Effector memory CD4-positive, alpha-beta T cell (primary cell): ENCODE measurements at places on chromosomes 3 and 15.

DNA sequence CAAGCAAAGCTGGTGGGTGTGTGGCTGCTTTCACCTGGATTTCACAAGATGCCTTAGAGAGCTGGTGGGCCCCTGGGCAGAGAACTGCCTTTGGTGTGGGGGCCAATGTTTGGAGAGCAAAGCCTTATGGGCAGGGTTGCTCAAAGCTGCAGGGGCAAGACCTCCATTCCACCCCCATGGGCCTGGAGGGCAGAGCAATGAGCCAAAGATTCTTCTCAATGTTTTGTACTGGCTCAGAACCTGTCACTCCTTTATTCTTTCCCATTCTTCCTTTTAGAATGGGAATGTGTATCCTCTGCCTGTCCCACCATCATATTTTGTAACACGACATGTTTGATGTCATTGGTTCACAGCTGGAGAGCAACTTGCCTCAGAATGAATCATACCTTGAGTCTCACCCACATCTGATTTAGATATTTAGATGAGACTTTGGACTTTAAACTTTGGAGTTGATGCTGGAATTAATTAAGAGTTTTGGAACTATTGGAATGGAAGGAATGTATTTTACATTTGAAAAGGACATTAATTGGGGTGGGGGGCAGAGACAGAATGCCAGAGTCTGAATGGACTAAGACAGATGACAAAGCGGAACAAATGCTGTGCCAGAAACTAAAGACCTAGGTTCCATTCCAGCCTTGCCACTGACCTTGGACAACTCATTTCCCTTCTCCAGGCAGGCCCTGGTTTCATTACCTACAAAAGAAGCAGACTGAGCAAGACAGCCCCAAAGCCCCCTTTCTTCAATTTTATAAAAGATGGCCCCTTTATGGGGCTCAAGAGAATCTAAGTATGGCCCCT, 72.9 kb downstream of the DAPK2 start:
- no peak overlapping the region for H3K27ac ChIP-seq
- H3K27me3 ChIP-seq: no peaks in the 10 kb centered on the region
- no peak for DNase-seq
- no peaks in the 10 kb centered on the region for H3K36me3 ChIP-seq

- no peak overlapping the region for H3K27ac ChIP-seq
- H3K4me3 ChIP-seq: no peak overlapping the region
- H3K27me3 ChIP-seq: no peaks in the 10 kb centered on the region
- no peak for DNase-seq
- peaks cover 14% of the 10 kb centered on the region for H3K4me1 ChIP-seq
These were observed 2.9 kb upstream of the ZNF710 start for GRCh38 chr15:89998141-89998661.

GRCh38 chr3:123335007-123335670, 113.8 kb downstream of the ADCY5 start:
- no peaks in the 10 kb centered on the region for H3K4me1 ChIP-seq
- H3K4me3 ChIP-seq: no peak overlapping the region
- no peaks in the 10 kb centered on the region for H3K36me3 ChIP-seq
- no peak for DNase-seq
- H3K27me3 ChIP-seq: no peaks in the 10 kb centered on the region

- H3K4me1 ChIP-seq: no peaks in the 10 kb centered on the region
- H3K36me3 ChIP-seq: peaks cover 10% of the 10 kb centered on the region
- H3K4me3 ChIP-seq: no peak overlapping the region
- DNase-seq: no peak
- H3K27me3 ChIP-seq: no peaks in the 10 kb centered on the region
These were observed 1.9 kb downstream of the KBTBD8 start for GRCh38 chr3:67000009-67000408.

- DNase-seq: no peak
- H3K27me3 ChIP-seq: no peaks in the 10 kb centered on the region
- no peaks in the 10 kb centered on the region for H3K4me1 ChIP-seq
- no peak overlapping the region for H3K4me3 ChIP-seq
These were observed 1117.8 kb downstream of the IGSF11 start for GRCh38 chr3:117916839-117917238.
